Gastrocnemius medialis (tissue), 4 donors: ENCODE measurements at places on chromosomes 5 and 9.
A peak's percentile ranks its signal among the peaks of the same experiment; 100 is the strongest.

DNA sequence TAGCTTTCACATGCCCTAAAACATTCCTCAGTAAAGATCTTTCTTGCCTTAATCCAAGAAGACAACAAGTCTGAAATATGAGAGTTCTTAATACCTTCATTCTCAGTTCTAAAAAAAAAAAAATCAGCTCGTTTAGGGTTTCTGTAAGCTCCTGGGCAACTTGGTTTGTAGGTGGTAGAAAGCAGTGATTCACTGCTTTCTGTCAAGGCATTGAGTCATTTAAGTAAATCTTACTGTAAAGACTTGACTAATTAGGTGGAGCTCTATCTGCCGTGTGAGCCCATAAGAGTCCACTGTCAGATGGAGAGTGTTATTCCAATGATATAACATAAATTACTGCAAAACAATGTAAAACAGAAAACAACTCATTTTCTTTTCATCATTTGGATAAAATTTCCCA is 56.1 kb upstream of the MAST4 start:
- DNase-seq, result no peak
- H3K27ac ChIP-seq, result no peak overlapping the region
- no peaks in the 10 kb centered on the region for H3K4me1 ChIP-seq
- no peaks in the 10 kb centered on the region for H3K27me3 ChIP-seq
- H3K4me3 ChIP-seq, result no peak overlapping the region

- H3K4me3 ChIP-seq, result no peak overlapping the region
- no peaks in the 10 kb centered on the region for H3K4me1 ChIP-seq
- DNase-seq, result no peak
- H3K36me3 ChIP-seq, result no peaks in the 10 kb centered on the region
- no peaks in the 10 kb centered on the region for H3K27me3 ChIP-seq
Measured at GRCh38 chr5:115736690-115737005, 79.8 kb downstream of the CDO1 start.

DNA sequence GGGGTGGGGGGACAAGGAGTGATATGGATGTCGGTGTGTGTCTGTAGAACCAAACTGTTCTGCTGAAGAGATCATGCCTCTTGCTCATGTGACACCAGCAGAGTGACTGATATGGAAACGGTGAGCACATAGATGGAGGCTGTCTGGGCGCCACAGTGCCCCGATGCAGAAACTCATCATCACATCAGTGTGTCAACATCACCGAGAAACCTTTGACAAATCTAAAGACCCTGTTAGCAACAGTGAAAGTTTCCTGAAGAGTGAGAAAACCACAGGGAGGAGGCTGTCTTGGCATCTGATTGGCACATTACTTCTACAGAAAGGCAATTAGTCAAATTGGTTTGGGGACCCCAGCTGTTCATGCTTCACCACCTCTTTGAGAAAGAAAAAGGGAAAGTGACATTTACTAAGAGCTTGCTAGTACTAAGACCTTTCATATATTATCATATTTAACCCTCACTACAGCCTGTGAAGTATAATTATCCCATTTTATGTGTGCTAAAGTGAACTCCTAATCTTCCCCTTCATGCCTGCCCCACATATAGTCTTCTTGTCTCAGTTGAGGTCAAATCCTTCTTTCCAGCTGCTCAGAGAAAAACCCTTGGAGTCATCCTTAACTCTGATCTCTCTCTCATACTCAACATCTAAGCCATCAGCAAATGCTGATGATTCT is 25.6 kb downstream of the CSF2 start:
- no peak overlapping the region for H3K4me3 ChIP-seq
- H3K27ac ChIP-seq, result no peak overlapping the region
- H3K27me3 ChIP-seq, result no peaks in the 10 kb centered on the region
- peaks cover 3% of the 10 kb centered on the region for H3K4me1 ChIP-seq
- H3K36me3 ChIP-seq, result no peaks in the 10 kb centered on the region

DNA sequence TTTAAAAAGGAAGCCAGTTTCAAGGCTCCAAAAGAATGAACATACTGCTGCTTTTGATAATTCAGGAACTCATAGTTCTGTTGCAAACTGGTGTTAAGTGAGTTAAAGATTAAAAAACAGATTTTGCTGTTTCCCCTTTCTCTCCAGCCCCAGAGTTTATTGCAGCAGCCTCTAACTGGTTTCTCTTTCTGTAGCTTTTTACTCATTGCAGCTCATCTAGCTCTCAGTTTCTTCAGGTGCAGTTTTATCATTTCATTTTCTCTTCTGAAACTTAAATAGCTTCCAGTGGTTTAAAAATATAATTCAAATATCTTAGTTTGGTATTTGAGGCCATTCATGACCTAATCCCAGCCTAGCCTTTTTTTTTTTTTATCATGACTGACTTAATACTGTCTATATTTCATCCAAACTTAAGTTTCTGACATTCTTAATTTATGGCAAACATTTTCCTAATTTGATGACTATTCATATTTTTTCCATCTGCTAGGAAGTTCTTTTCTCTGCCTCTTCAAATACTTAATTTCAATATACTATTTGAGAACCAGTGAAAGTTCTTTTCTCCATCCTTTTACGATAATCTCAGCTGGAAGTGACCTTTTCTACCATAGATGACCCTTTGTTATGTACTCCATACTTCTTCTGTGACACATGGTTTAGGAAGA is 252.7 kb upstream of the GRIA1 start:
- no peak for DNase-seq
- no peaks in the 10 kb centered on the region for H3K27me3 ChIP-seq
- no peak overlapping the region for H3K27ac ChIP-seq

DNA sequence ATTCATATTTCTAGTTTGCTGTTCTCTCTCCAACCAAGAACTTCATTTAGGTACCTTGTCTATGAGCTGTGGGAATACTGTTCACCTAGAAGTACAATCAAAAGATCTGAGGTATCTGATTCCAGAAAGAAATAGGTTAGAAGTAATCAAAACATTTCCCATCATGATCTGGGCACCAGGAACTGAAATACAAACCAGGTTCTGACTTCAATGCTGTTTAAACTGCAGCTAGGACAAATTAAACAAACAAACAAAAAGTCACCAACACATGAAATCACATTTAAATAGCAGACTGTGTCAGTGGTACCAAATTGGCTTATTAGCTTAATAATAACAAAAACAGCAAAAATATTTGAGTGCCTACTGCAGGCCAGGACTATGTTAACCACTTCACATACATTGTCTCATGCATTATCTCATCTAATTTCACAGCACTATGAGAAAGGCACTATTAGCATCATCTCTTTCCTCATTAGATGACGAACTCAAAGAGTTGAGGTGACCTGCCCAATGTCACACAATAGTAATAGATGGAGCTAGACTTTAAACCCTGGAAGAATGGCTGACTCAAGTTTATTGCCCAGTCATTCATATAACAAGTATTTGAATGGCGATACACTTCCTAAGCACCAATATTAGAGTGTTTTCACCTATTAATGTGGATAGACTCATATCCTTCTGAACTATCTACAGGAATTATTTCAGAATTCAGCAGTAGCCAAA is 14.5 kb downstream of the PLPP1 start:
- H3K4me1 ChIP-seq, result peaks cover 81% of the 10 kb centered on the region
- DNase-seq, result no peak
- H3K4me3 ChIP-seq, result no peak overlapping the region
- H3K36me3 ChIP-seq, result no peaks in the 10 kb centered on the region

DNA sequence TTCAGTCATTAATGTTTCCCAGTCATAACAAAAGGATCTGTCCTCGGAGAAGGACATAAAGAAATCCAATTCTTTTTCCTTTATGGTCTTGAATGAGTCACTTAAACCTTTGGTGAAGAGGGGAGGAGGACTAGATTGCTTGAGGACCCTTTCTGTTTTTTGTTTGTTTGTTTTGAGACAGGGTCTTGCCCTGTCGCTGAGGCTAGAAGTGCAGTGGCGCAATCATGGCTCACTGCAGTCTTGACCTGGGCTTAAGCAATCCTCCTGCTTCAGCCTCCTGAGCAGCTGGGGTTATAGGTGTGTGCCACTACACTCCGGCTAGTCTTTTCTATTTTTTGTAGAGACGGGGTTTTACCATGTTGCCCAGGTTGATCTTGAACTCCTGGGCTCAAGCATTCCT is 12.3 kb downstream of the TIGD6 start:
- H3K27ac ChIP-seq, result no peak overlapping the region
- DNase-seq, result no peak
- no peaks in the 10 kb centered on the region for H3K4me1 ChIP-seq
- no peaks in the 10 kb centered on the region for H3K27me3 ChIP-seq
- H3K4me3 ChIP-seq, result no peak overlapping the region
- no peaks in the 10 kb centered on the region for H3K36me3 ChIP-seq

DNA sequence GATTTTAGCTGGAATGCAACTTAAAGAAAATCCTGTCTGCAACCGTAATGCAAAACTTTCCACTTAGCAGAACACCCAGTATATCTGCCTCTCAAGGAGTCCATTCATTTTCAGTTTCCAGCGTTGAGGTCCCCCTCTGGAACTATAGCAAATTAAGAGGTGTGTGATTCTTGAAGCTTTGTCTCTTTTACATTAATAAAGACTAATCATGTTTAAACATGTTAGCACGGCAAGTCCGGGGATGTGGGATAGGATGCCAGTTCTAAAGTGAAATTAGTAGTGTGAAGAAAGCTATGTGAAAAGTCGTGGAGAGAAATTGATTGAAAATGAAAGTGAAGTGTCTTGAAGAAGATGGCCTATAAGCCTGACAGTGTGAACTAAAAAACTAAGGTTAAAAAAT is 429.1 kb downstream of the NR2F1-AS1 start:
- no peak overlapping the region for H3K4me3 ChIP-seq
- H3K27me3 ChIP-seq, result no peaks in the 10 kb centered on the region
- no peak overlapping the region for H3K27ac ChIP-seq
- no peaks in the 10 kb centered on the region for H3K4me1 ChIP-seq
- no peak for DNase-seq

- no peaks in the 10 kb centered on the region for H3K27me3 ChIP-seq
- no peak for DNase-seq
- no peak overlapping the region for H3K27ac ChIP-seq
- H3K36me3 ChIP-seq, result no peaks in the 10 kb centered on the region
- H3K4me3 ChIP-seq, result no peak overlapping the region
- no peaks in the 10 kb centered on the region for H3K4me1 ChIP-seq
Measured at GRCh38 chr9:31135567-31135966, 1248.9 kb upstream of the ACO1 start.

DNA sequence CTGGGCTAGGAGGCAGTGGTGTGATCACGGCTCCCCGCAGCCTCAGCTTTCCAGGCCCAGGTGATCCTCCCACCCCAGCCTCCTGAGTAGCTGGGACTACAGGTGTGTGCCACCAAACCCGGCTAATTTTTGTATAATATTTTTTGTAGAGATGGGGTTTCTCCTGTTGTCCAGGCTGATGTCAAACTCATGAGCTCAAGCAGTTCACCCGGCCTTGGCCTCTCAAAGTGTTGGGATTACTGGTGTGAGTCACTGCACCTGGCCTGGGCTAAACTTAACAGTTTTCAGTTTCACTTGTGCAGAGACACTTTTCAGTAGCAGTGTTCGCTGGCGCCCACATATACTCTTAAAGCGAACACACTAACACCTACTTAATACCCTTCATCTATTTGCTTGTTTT is 205.6 kb upstream of the ZNF608 start:
- no peak overlapping the region for H3K4me3 ChIP-seq
- no peaks in the 10 kb centered on the region for H3K36me3 ChIP-seq
- no peak for DNase-seq
- peaks cover 14% of the 10 kb centered on the region for H3K4me1 ChIP-seq
- H3K27me3 ChIP-seq, result no peaks in the 10 kb centered on the region
- H3K27ac ChIP-seq, result peak overlapping the region; percentile 19

DNA sequence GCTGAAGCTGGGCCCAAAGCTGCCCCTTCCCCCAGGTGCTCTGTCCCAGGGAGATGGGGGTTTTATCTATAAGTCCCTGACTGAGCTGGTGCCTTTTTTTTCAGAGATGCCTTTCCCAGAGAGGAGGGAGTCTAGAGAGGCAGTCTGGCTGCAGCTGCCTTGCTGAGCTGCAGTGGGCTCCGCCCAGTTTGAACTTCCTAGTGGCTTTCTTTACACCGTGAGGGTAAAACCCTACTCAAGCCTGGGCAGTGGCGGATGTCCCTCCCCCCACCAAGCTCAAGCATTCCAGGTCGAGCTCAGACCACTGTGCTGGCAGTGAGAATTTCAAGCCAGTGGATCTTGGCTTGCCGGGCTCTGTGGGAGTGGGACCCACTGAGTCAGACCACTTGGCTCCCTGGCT is 41.3 kb downstream of the CAVIN4 start:
- H3K36me3 ChIP-seq, result no peaks in the 10 kb centered on the region
- no peaks in the 10 kb centered on the region for H3K27me3 ChIP-seq
- H3K4me3 ChIP-seq, result no peak overlapping the region

DNA sequence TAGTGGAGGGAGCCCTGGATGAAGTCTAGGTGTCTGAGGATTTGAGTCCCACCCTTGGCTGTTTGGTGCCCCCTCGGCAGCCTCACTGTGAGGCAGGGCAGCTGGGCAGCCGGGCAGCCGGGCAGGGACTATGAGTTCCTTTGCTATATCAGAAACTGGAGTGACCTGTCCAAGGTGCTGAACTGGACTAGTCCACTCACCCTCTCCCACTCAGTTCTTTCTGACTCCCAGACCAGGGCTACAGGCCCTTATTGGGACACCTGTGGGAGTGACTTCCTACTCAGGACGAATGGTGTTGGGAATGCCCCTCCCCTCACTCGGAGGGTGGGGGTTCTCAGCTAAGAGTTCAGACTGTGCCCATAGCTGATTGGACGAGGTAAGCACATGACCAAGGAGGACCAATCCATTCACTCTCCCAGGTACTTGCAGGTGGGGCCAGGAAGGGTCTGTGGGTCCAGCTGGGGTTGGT is 34.1 kb upstream of the RAPGEF1 start:
- DNase-seq, result no peak
- no peak overlapping the region for H3K4me3 ChIP-seq
- H3K27ac ChIP-seq, result no peak overlapping the region
- H3K36me3 ChIP-seq, result no peaks in the 10 kb centered on the region
- peaks cover 7% of the 10 kb centered on the region for H3K27me3 ChIP-seq

DNA sequence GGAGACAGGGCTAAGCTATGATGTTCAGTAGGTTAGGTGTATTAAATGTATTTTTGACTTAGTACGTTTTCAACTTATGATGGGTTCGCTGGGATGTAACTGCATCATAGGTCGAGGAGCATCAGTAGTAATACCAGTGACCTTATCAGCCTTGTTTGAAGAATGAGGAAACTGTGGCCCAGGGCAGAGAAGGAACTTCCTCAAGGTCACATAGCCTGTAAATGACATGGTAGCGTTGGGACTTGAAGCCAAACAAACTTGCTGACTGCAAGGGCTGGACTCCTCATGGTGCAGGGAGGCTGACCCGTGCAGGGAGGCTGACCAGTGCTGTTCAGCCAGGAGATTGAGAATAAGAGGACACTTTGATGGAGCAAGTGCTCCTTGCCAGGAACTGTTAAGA is 21.3 kb upstream of the PTPN3 start:
- no peaks in the 10 kb centered on the region for H3K4me1 ChIP-seq
- no peak for DNase-seq
- H3K27me3 ChIP-seq, result no peaks in the 10 kb centered on the region
- H3K4me3 ChIP-seq, result no peak overlapping the region
- no peak overlapping the region for H3K27ac ChIP-seq

GRCh38 chr5:53373451-53374158 is 106.8 kb upstream of the FST start:
- H3K27ac ChIP-seq, result no peak overlapping the region
- no peaks in the 10 kb centered on the region for H3K36me3 ChIP-seq
- DNase-seq, result no peak
- H3K27me3 ChIP-seq, result no peaks in the 10 kb centered on the region

GRCh38 chr9:120361551-120361950 is 218.4 kb downstream of the CDK5RAP2 start:
- no peak for DNase-seq
- no peaks in the 10 kb centered on the region for H3K27me3 ChIP-seq
- H3K36me3 ChIP-seq, result no peaks in the 10 kb centered on the region
- H3K27ac ChIP-seq, result no peak overlapping the region
- H3K4me1 ChIP-seq, result no peaks in the 10 kb centered on the region
